ENCODE measurements at places on chromosomes 4 and X.

DNA sequence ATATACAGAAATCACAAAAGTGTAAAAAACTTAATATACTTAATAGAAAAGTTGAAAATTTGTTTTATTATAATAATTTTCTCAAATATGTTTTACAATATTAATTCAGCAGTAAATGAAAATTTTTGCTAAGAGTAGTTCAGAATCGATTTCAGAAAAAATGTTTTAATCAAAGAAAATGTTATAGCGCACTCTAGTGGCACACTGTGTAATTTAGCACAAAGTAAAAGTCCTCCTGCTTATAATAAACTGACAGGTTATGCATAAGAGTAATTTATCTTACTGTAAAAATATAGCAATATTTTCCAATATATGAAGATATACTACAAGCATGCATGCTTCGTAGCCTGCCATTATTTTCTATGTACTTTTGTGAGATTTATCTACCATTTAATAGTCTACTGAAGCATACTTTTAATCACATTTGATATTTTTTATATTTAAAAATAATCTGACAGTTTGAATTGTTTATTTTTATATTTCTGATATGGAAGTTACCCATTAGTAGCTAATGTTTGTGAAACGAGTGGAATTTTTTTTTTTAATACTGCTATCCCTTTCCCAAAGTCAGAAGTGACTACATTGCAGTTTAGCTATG, 217.9 kb upstream of the KLHL4 start:
- DNase-seq: peak; percentile 75

- DNase-seq: no peak
Observed at GRCh38 chr4:150990250-150990649, 24.8 kb downstream of the LRBA start.

DNA sequence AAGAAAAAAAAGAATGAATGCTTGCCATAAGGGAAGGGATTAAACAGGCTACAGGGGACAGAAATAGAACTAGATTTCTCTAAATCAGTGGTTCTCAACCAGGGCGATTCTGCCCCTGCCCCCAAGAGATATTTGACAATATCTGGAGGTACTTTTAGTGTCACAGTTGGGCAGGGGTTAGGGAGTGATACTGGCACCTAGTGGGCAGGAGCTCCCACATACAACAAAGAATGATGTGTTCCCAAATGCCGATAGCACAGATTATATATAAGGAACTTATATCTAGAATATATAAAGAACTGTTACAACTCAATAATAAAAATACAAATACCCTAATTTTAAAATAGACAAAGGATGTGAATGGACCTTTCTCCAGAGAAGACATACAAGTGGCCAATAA, 14.7 kb downstream of the S100G start:
- no peak for DNase-seq

GRCh38 chrX:110066488-110067225, 63.7 kb downstream of the TMEM164 start:
- no peak for DNase-seq

- peak; percentile 9 for DNase-seq
Observed at GRCh38 chr4:48073567-48074103, 57.1 kb downstream of the NIPAL1 start.

- no peak for DNase-seq
Observed at GRCh38 chr4:5162909-5163508, 111.7 kb downstream of the STK32B start.

DNA sequence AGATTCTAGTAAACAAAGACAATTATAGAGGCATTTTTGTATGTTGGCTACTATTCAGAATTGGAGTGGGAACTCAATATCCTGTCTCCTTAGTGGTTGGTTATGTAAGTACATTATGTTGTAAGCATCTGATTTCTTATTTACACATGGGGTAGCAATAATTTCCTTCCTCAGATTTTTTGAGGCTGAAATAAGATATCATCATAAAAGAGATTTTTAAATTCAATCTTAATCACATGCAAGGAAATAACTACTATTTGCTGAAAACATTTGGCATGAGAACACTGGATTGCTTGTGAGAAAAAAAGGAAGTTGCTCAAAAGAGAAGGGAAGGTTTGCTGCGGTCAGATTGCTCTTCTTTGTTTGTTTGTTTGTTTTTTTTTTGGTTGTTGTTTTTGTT, 437.7 kb upstream of the HS3ST1 start:
- no peak for DNase-seq

- DNase-seq: no peak
Observed at GRCh38 chr4:114257501-114257900, 278.1 kb upstream of the ARSJ start.

GRCh38 chrX:24732766-24733500, 39.2 kb downstream of the POLA1 start:
- DNase-seq: no peak

DNA sequence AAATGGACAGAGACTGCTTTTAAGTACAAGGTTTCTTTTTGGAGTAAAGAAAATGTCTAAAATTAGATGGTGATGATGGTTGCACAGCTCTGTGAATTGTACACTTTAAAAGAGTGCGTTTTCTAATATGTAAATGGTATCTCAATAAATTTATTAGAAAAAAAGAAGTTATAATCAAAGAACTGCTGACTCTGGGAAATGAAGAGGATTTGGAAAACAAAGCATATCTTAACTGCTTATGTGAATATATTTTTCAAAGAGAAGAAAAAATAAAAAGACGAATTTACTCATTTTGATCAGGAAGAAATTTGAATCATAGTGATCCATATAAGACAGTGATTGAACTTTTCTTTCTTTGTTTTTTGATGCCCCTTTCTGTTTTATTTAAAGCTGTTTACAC, 45.9 kb upstream of the FSTL5 start:
- no peak for DNase-seq

DNA sequence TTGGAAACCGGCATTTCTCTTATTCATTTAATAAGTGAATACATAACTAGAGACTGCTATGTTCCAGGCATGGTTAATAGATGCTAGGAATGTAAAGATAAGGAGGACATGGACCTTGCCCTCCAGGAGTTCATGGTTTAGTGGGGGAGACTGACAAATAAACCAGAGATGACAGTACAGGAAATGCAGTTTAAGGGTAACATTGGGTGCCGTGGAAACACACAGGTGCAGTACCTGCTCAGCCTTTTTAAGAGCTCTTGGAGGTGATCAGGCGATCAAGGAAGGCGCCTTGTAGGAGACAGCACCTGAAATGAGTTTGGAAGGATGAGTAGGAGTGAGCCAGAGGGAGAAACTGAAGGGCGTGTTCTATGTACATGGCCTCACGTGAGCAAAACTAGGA, 145.8 kb downstream of the AASDH start:
- no peak for DNase-seq

DNA sequence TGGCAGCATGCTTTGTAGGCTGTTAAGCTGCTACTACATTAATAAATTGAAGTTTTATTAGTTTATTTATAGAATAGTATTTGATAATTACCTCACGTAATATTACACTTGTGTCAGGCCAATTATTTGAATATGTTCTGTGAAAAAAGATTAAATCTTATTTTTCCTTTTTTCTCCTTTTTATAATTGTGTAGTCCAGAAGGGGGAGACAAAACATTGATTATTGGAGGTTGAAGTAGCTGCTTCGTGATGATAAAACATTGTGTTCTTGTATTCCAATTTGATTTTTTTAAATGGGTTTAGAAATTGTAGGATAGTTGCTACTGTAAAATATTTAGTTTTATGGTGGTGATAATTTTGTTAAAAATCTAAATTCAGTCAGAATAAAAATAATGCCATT, 85.7 kb downstream of the DIAPH2 start:
- peak; percentile 74 for DNase-seq

GRCh38 chr4:124753941-124754581, 41.5 kb upstream of the ANKRD50 start:
- no peak for DNase-seq
